CD8-positive, alpha-beta memory T cell (primary cell): ENCODE measurements at places on chromosomes 13 and 19. TPM values are rescaled to one million over a fixed set of nuclear protein-coding genes. Genes with fewer than 3 reads are reported as not detected.

DNA sequence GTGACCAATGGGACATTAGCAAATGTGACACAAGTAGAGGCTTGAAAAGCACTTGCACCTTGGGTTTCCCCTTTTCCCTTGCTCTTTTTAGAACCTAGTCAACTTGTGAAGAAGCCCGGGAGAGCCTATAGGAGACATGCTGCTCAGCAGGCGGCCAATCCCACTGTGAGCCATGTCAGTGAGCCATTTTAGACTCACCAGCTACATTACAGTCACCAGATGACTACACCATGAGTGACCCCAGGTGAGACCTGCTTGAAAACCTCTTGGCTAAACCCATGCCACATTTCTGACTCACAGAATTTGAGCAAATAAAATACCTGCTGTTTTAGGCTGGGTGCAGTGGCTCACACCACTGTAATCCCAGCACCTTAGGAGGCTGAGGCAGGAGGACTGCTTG, 317.5 kb downstream of the KLF12 start:
- no peaks in the 10 kb centered on the region for H3K27me3 ChIP-seq
- no peaks in the 10 kb centered on the region for H3K4me1 ChIP-seq
- peaks cover 6% of the 10 kb centered on the region for H3K36me3 ChIP-seq
- H3K27ac ChIP-seq, result no peak overlapping the region

GRCh38 chr13:43883631-43884030, 3.9 kb downstream of the LACC1 start:
- H3K27me3 ChIP-seq, result no peaks in the 10 kb centered on the region
- H3K36me3 ChIP-seq, result no peaks in the 10 kb centered on the region
- H3K4me1 ChIP-seq, result peaks cover 7% of the 10 kb centered on the region
- H3K4me3 ChIP-seq, result no peak overlapping the region

DNA sequence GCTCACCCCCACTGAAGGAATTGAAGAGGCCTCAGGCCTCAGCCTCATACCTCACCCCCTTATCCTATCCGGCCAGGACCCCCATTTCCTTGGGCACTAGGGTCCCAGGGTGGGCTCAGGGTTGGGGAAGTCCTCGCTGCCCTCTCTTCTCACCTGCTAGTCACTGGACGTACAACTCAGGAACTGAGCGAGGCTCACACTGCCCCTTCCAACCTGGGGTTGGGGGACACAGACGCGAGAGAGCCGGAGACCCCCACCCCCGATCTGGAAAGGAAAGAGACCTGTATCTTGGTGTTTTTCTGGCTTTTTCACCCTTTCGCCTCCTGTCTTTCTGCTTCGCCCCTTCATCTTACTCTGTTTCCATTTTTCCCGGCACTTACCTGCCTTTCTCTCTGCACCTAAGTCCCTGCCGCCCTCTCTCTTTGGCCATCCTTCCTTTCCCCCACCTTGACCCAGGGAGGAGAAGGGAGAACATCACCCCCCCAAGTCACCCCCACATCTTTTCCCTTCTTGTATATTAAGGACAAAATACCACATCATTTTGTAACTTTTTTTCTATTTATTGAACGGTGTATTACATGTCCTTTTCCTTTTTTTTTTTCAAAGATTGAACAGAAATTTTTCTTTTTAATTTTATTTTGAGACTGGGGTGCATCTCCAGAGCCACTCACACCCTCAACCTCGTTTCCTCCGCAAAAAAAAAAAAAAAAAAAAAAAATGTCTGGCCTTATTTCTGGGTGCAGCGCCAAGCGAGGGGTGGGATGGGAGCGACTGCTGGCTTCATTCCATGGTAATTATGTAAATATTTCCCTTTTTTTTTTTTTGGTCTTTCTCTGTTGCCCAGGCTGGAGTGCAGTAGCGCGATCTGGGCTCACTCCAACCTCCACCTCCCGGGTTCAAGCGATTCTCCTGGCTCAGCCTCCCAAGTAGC, 36.6 kb downstream of the ZSWIM4 start:
- no peak for DNase-seq
- no peak overlapping the region for H3K4me3 ChIP-seq
- peaks cover 28% of the 10 kb centered on the region for H3K4me1 ChIP-seq
- H3K27me3 ChIP-seq, result no peaks in the 10 kb centered on the region

GRCh38 chr19:5006201-5006600, 37.3 kb downstream of the KDM4B start:
- DNase-seq, result no peak
- H3K27me3 ChIP-seq, result no peaks in the 10 kb centered on the region
- H3K27ac ChIP-seq, result no peak overlapping the region
- no peaks in the 10 kb centered on the region for H3K36me3 ChIP-seq

Gene ZNF730
- 0.51 TPM for total RNA-seq

Gene CNFN
- not detected for total RNA-seq

Gene OBI1
- 20.6 TPM for total RNA-seq

Gene ERFL
- total RNA-seq, result 1.4 TPM

Gene ICAM4
- 0.15 TPM for total RNA-seq

Gene NTN5
- 0.11 TPM for total RNA-seq

Gene SMIM44
- total RNA-seq, result not detected

Gene NPHS1
- total RNA-seq, result not detected
